ENCODE measurements at places on chromosomes 13 and 19.

GRCh38 chr13:110392510-110393240, 85.6 kb downstream of the COL4A2 start:
- no peaks in the 10 kb centered on the region for H3K4me1 ChIP-seq
- no peaks in the 10 kb centered on the region for H3K36me3 ChIP-seq

GRCh38 chr13:53642306-53642705, 613.7 kb downstream of the OLFM4 start:
- H3K27me3 ChIP-seq = no peaks in the 10 kb centered on the region
- H3K27ac ChIP-seq = no peak overlapping the region
- no peaks in the 10 kb centered on the region for H3K36me3 ChIP-seq
- no peak overlapping the region for H3K4me3 ChIP-seq
- no peak for DNase-seq

DNA sequence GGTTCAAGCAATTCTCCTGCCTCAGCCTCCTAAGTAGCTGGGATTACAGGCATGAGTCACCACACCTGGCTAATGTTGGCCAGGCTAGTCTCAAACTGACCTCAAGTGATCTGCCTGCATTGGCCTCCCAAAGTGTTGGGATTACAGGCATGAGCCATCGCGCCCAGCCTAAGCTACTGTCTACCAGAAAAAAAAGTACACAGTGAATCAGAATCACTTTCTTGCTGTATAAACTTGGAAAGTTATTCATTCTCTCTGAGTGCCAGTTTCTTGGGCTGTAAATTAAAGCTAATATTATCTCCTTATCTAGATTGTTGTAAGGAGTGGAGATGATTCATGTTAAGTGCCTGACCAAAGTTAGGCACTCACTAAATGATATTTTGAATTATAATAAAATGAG, 242.8 kb downstream of the ENOX1 start:
- H3K27me3 ChIP-seq = peaks cover 4% of the 10 kb centered on the region
- no peak overlapping the region for H3K4me3 ChIP-seq
- no peaks in the 10 kb centered on the region for H3K36me3 ChIP-seq
- no peak for DNase-seq
- H3K4me1 ChIP-seq = no peaks in the 10 kb centered on the region

DNA sequence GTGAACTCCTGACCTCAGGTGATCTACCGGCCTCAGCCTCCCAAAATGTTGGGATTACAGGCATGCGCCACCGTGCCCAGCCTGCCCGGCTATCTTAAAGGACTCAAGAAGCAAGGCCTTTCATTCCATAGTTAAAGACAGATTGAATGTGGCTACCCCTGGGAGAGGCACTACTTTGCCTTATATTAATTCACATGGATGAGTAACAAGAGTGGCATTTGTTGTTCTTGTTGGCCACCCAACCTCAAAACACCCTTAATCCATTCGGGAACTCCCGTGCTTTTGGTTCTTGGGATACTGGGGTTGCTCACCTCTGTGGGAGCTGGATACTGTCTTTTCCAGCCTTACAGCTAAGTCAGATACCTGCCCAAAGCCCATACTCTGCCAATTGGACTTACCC, 34.4 kb upstream of the ABCC4 start:
- no peaks in the 10 kb centered on the region for H3K36me3 ChIP-seq
- no peak overlapping the region for H3K4me3 ChIP-seq
- peaks cover 2% of the 10 kb centered on the region for H3K27me3 ChIP-seq
- no peak overlapping the region for H3K27ac ChIP-seq
- no peaks in the 10 kb centered on the region for H3K4me1 ChIP-seq

GRCh38 chr13:113164492-113164891, 6.0 kb downstream of the PROZ start:
- H3K4me3 ChIP-seq = no peak overlapping the region
- no peak for DNase-seq
- no peak overlapping the region for H3K27ac ChIP-seq
- H3K4me1 ChIP-seq = peaks cover 2% of the 10 kb centered on the region

GRCh38 chr13:79987323-79987722, 353.6 kb downstream of the SPRY2 start:
- peaks cover 3% of the 10 kb centered on the region for H3K27me3 ChIP-seq
- no peak for DNase-seq
- H3K4me1 ChIP-seq = no peaks in the 10 kb centered on the region
- no peak overlapping the region for H3K27ac ChIP-seq
- H3K36me3 ChIP-seq = no peaks in the 10 kb centered on the region
- H3K4me3 ChIP-seq = no peak overlapping the region

DNA sequence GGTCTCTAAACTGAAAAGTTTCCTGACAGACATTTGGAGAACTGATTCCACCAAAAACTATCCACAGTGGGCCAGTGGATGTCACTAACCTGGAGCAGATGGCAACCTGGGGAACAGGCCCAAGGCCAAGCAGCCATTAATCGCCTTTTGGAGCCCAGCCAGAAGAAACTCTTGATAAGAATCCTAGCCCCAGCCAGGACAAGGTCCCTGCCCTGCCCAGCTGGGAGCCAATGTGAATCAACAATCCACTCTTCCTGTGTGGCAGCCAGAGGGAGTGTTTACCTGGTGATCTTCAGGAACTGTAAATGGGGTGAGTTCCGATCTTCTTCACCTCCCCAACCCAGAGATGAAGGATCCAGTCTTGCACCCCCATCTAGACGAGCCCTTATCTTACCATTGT, 14.5 kb upstream of the IGSF23 start:
- DNase-seq = no peak
- H3K27ac ChIP-seq = no peak overlapping the region
- peaks cover 11% of the 10 kb centered on the region for H3K27me3 ChIP-seq
- peaks cover 3% of the 10 kb centered on the region for H3K36me3 ChIP-seq
- no peaks in the 10 kb centered on the region for H3K4me1 ChIP-seq

DNA sequence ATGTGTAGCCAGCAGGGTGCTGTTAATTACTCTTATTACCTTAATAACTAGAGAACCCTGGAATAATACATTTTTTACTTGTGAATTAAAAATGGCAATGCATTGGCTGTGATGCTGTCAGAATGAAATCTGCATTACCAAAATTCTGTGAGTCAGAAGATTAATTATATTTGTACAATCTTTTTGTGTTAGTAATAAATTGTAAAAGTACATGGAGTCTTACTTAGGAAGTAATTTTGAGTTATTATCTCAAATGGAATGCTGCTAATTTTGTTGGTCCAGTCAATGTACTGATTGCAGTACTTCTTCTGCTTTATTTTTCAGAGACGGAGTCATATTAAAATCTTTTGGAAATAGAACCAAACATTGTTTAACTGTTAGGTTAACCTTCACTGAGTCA, 152.0 kb upstream of the SLC10A2 start:
- no peaks in the 10 kb centered on the region for H3K27me3 ChIP-seq
- H3K36me3 ChIP-seq = no peaks in the 10 kb centered on the region
- H3K4me3 ChIP-seq = no peak overlapping the region

DNA sequence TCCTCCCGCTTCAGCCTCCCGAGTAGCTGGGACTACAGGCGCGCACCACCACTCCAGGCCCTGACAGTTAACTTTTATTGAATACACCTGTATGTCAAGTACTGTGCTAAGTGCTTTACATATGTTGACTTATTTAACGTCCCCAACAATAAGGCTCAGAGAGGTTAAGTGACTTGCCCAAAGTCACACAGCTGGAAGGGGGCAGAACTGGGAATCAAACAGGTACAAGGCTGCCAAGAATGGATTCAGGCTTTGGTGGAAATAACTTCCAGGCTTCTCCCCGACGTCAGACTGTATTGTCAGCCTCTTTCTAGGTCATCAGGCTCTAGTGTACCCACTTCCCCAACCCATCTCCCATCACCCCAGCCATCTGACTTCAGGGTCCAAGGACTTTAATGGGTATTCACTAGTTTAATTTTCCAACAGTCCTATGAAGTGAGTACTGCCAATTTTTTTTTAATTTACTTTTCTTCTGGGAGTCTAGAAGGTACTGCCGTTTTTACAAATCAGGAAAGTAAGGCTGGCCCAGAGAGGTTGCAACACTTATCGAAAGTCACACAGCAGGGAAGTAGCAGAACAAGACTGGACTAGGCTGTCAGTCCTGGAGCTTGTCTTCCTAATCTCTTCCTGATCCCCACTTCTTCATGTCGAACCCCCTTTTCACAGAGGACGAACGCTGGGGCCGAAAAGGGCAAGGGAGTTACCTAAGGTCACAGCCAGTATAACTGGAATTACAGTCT, 4.9 kb upstream of the CKM start:
- no peak overlapping the region for H3K4me3 ChIP-seq
- peaks cover 20% of the 10 kb centered on the region for H3K27me3 ChIP-seq
- no peaks in the 10 kb centered on the region for H3K36me3 ChIP-seq
- no peak overlapping the region for H3K27ac ChIP-seq
- H3K4me1 ChIP-seq = peaks cover 4% of the 10 kb centered on the region

DNA sequence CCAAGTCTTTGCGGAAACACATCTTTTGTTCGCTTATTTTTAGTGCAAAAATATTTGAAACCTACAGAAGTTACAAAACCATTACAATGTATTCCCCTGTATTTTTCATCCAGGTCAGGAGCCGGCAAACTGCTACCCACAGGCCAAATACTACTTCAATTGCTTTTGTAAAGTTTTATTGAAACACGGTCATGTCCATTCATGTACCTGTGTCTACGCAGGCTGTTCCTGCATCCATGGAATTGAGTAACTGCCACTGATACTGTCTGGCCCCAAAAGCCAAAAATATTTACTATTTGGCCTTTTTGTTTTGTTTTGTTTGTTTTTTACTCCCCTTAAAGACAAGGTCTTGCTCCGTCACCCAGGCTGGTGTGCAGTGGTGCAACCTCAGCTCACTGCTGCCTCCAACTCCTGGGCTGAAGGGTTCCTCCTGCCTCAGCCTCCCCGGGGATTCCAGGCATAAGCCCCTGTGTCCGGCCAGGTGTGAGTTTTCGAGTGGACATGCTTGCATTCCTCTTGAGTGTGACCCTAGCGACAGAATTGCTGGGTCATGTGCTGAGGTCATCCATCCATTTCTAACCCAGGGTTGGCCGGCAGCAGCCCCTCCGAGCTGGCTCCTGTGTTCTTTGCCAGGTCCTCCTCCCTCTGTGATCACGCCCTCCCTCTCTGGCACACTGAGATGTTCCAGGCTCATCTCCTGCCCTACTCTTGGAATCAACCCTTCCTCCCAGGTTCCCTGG, 10.9 kb upstream of the S1PR4 start:
- H3K27ac ChIP-seq = no peak overlapping the region
- H3K4me3 ChIP-seq = no peak overlapping the region
- no peaks in the 10 kb centered on the region for H3K27me3 ChIP-seq
- H3K36me3 ChIP-seq = no peaks in the 10 kb centered on the region

GRCh38 chr13:38421590-38422560, 72.2 kb downstream of the UFM1 start:
- no peaks in the 10 kb centered on the region for H3K4me1 ChIP-seq
- H3K4me3 ChIP-seq = no peak overlapping the region
- H3K27me3 ChIP-seq = no peaks in the 10 kb centered on the region
- no peaks in the 10 kb centered on the region for H3K36me3 ChIP-seq

GRCh38 chr19:3671680-3672574, 28.3 kb downstream of the PIP5K1C start:
- DNase-seq = no peak
- H3K4me1 ChIP-seq = peaks cover 14% of the 10 kb centered on the region
- peaks cover 2% of the 10 kb centered on the region for H3K27me3 ChIP-seq
- H3K36me3 ChIP-seq = peaks cover 11% of the 10 kb centered on the region
- H3K4me3 ChIP-seq = peak overlapping the region; percentile 18

DNA sequence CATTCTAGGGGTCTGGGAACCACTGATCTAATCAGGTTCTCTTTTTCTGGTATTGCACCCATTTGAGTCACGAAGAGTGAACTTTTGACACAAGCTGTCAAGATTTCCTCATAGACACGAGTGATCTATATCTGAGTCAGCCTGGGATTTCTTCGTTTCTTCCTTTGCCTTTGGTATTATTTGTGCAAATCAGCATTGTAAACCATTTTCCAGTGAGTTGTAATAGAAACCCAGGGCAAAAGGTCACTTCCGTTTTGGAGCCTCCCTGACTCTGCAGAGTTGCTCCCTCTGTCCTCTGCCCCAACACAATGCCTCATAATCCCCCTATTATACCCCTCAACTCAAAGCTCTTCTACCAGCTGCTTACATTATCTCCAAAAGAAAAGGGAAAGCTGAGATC, 615.1 kb downstream of the EFNB2 start:
- no peaks in the 10 kb centered on the region for H3K27me3 ChIP-seq
- no peak overlapping the region for H3K4me3 ChIP-seq
- no peaks in the 10 kb centered on the region for H3K4me1 ChIP-seq
- no peaks in the 10 kb centered on the region for H3K36me3 ChIP-seq

DNA sequence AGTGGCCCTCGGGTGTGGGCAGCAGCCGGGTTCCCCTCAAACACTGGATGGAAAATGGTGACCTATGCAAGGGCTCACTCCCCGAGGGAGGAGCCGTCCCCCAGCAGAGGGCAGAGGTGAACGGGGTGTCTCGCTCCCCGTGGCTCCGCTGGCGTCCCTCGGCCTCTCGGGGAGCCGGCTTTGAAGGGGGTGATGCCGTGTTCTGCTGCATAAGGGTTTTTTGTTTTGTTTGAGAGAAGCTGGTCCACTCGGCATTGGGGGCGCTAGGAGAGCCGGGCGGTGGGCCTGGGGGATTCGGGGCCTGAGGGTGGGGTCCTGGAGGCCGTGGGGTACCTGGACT, 4.0 kb downstream of the EFNA2 start:
- no peak overlapping the region for H3K27ac ChIP-seq
- H3K4me3 ChIP-seq = no peak overlapping the region
- H3K27me3 ChIP-seq = peaks cover 27% of the 10 kb centered on the region
- H3K36me3 ChIP-seq = no peaks in the 10 kb centered on the region

GRCh38 chr13:98466634-98467236, 110.2 kb downstream of the STK24 start:
- H3K27me3 ChIP-seq = no peaks in the 10 kb centered on the region
- no peak for DNase-seq
- H3K27ac ChIP-seq = no peak overlapping the region
- peaks cover 7% of the 10 kb centered on the region for H3K4me1 ChIP-seq
- H3K36me3 ChIP-seq = peaks cover 23% of the 10 kb centered on the region

DNA sequence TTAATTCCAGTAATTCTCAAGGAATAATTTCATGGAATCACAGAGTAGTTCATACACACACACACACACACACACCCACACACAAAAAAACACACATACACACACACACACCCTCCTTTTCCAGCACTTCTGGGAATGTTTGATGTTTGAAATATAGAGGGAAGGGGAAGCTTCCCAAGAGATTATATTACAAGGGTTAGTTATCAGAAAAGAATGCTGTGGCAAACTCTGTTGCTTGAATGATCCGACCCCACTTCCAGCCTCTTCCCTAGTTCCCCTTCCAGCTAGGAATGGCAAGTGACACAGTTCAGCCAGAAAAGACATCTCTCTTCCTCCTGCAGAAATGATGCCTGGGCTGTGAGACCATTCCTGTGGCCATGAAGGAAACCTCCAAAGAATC, 49.9 kb downstream of the KCTD12 start:
- peaks cover 6% of the 10 kb centered on the region for H3K27me3 ChIP-seq
- no peaks in the 10 kb centered on the region for H3K4me1 ChIP-seq
- no peak overlapping the region for H3K27ac ChIP-seq
- no peak overlapping the region for H3K4me3 ChIP-seq
- no peak for DNase-seq

GRCh38 chr13:35694549-35695447, 218.3 kb upstream of the MAB21L1 start:
- H3K27me3 ChIP-seq = peaks cover 3% of the 10 kb centered on the region
- DNase-seq = no peak
- H3K27ac ChIP-seq = no peak overlapping the region
- H3K4me3 ChIP-seq = no peak overlapping the region
- H3K4me1 ChIP-seq = peaks cover 2% of the 10 kb centered on the region
